Posterior cingulate gyrus (tissue), 11 donors: ENCODE measurements at places on chromosomes 2 and 18.

DNA sequence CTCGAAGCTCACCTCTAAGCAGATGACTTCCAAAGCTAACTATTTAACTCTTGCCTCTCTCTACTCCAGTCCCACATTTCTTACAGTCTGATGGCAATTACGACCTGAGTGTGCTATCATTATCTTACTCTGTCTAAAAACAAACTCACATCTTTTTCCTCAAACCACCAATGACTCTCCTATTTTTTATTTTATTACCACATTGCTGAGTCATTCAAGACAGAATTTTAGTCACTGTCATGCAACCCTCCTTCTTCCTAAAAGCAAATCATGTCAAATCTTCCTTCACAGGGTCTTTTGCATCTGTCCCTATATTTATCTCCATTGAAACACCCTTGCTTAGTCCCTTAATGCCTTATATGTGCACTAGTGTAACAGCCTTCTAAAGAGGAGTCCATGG lies 34.6 kb upstream of the C2orf15 start:
- no peak for DNase-seq

GRCh38 chr18:22871809-22872525 lies 61.2 kb upstream of the RBBP8 start:
- no peak for DNase-seq

- DNase-seq = no peak
Observed at GRCh38 chr18:52009958-52010357, 330.0 kb upstream of the DCC start.

- no peak for DNase-seq
Observed at GRCh38 chr18:59957957-59958356, 58.2 kb downstream of the PMAIP1 start.

DNA sequence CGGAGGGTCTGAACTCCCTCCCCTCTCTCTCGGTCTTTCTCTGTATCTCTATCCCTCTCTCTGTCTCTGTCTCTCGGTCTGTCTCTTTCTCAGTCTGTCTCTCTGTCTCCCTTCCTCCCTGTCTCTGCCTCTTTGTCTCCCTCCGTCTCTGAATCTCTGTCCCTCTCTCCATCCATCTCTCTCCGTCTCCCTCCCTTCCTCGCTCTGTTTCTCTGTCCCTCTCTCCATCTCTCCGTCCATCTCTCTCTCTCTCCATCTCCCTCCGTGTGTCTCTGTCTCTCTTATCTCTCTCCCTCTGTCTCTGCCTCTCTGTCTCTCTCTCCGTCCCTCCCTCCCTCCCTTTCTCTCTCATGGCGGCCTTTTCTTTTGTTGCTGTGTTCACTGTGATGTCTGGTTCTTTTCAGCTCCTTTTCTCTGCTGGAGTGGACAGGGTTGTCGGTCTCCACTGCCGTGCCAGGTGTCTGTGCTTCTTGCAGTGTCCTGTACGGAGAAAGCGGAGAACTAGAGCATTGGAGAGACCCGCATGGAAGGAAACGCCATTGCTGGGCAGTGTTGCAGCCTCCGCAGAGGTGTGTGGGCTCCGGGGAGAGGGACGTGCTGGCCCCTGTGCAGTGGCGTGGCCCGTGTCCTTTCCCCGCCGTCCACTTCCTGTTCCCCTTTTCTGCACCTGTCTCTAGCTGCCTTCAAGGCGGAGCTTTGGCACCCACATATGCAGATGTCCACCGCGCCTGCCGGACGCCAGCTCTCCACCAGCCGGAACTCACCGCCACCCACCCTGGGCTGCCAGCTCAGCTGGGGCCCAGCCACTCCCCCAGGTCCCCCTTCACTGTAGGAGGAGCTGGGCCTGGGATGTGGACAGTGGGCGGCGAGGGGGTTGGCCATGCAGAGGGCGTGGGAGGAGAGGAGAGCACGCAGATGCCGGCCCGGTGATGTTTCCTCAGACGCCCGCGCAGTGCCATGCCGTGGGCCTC lies 113.1 kb downstream of the NFATC1 start:
- DNase-seq = no peak

GRCh38 chr2:60414495-60415138 lies 138.8 kb downstream of the BCL11A start:
- no peak for DNase-seq

- DNase-seq = peak; percentile 46
Observed at GRCh38 chr2:152647552-152647951, 69.7 kb downstream of the PRPF40A start.

GRCh38 chr2:37472959-37473358 lies 128.5 kb downstream of the QPCT start:
- DNase-seq = no peak

DNA sequence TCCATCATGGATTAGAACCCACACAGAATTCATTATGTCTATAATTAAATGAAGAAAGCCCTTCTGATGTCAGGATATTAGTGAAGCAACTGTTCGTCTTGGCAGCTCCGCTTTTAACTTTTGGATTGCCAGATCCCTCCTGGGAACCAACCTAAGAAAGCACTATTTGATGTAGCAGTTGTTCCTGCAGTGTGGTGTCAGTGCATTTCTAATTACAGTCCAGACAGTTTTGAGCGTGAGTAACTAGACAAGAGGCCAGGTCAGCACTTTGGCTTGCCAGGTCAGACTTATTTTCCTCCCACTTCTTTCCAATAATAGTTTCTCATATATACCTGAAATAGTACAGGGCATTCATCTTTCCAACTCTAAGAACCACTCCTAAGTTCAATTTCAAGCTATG lies 13.8 kb downstream of the NRXN1 start:
- DNase-seq = no peak

DNA sequence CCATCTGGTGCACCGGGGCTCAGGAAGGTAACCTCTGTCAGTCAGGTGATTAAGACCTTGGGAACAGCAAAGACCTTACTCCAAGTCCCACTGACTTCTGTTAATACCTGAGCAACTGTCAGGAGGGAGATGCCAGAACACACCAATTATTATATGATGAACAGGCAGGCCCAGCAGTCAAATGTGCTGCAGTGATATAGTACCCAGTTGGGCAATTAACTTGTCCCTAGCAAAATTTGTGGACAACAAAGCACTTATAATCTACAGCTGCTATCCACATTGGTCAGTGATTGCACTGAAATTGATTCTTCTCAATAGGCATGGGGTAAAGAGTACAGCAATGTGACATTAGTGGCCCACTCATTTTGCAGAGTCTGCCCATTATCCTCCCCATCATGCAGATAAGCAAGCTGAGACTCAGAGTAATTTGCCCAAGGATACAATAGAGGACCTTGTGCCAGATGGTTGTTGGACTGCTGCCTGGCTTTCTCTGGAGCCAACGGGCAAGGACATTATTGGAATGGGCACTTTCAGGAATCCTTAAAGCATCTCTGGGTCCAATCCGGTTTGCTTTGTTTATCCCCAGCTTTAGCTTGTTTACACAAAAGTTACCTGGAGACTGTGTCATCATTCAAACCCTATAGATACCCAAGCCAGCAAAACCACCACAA lies 147.6 kb downstream of the CCBE1 start:
- no peak for DNase-seq

DNA sequence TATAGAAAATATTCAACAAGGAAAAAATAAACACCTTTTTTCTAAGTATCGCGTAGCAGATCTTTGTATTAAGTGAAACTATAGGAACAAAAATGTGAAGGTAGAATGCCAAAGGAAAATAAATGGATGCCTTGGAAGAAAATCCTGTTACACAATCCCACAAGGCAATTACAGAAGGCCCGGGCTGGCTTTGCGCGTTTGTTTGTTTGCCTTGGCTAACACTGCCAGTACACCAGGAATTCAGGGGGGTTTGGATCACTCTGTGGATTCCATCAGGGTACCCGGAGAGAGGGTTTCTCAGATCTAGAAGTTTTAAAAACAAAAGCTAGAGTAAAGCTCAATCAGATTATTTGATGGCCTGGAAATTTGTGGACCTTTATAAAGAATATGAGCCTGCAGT lies 478.3 kb downstream of the FBXO15 start:
- no peak for DNase-seq

DNA sequence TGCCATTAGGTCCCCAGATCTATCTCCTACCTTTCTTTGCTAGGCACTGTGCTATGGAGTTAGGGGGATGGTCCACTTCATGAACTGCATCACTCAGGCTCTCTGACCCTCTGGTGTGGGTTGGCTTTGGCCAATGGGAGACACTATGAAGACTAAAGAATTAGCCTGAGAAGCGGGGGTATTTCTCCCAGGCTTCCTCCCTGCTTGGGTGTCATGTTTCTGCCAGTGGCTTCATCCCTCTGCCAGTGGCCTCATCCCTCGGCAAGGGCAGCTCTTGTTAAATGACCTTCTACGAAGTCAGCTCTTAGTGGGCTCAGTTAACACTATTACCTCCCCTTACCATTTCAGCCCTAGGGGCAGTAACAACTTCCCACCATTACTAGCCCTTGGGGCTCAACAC lies 41.9 kb upstream of the EPB41L3 start:
- no peak for DNase-seq

DNA sequence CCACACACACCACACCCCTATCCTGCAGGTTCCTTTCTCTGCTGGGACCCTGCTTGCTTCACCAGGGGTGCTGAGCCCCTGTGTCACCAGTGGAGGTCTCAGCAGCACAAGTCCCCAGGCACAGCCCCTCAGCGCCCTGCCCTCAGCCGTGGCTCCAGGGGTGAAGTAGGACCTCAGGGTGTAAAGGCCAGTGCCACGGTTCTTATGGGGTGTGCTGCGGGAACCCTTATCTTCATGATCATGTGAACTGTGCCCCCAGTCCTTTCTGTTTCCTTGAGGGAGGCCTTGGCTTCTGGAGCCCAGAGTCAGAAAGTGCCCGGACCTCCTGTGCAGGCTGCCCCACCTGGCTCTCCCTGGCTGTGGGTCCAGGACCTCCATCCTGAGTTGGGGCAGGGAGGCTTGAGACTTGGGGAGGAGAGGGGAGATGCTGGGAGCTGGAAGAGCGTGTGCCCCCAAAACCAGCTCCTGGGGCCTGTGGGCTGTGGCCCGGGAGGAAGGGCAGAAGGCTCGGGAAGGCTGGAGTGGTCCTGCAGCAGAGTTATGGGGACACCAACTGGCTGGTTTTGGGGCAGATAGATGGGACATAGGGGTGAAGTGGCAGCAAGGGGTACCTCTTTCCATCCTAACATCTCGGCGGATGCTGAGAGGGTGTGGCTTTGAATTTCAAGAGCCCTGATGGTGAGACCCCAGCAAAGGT lies 20.2 kb upstream of the KLF11 start:
- peak; percentile 58 for DNase-seq

- DNase-seq = no peak
Observed at GRCh38 chr2:85680707-85681371, 12.8 kb upstream of the SFTPB start.

- peak; percentile 89 for DNase-seq
Observed at GRCh38 chr2:11692966-11693521, 23.0 kb upstream of the NTSR2 start.

GRCh38 chr18:75162978-75163377 lies 46.0 kb downstream of the PTGR3 start:
- DNase-seq = no peak
